Hematopoietic multipotent progenitor cell treated with erythropoietin and hydrocortisone succinate and interleukin-3 and kit ligand, for 17 days (in vitro differentiated cells): ENCODE measurements at places on chromosomes 1 and 21.

- peak; percentile 15 for DNase-seq
Observed at GRCh38 chr1:6523566-6523965, 30.7 kb downstream of the NOL9 start.

DNA sequence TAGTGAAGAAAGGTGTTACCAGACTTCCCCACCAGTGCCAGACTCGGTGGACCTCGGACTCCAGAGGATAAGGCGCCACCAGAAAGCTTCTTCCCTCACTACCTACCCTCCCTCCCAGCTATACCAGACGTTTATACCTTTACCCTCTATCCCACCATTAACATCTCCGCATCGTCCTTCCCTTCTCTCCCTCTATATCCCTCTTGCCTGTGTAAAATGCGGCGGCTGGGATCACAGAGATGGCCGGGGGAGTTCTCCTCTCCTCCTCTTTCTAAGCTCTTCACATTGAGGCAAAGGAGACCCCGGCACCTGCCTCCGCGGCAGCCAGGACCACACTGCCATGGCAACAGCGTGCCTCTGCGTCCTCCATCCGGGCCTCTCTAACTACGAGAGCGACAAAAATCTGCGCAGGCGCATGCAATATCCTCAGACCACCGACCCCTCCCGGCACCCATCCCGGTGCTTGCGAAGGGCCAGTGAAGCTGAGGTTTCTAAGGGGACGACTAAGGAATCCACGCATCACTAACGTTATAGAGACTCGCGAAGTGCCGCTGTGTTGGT is at the start of gene CCDC181:
Gene CCDC181 (minus strand): TSS at position 394 of the 561 bp plus-strand sequence. CDS start 2,547 bp downstream, outside the sequence.
- no peak for DNase-seq

DNA sequence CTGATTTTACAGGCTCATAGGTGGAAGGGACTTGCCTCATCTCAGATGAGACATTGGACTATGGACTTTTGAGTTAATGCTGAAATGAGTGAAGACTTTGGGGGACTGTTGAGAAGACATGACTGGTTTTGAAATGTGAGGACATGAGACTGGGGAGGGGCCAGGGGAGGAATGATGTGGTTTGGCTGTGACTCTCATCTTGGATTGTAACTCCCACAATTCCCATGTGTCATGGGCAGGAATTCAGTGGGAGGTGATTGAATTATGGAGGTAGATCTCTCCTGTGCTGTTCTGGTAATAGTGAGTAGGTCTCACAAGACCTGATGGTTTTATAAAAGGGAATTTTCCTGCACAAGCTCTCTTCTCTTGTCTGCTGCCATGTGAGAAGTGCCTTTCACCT is 20.8 kb downstream of the SCYL3 start:
- DNase-seq: no peak

DNA sequence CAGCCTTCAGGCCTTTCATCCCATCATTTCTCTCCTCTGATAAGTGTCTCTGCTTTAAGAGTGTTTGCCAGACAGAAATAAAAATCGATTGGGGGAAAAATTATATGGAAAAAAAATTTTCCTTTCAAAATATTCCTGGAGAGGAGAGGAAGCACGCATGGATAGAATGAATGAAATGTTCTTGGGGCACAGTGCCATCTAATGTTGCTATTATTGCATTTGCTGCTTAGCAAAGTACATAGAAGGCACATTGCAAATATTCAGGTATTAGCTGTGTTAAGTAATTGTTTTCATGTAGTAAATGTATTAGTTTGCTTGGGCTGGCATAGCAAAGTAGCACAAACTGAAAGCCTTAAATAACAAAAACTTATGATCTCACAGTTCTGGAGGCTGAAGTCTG is 18.1 kb downstream of the B3GALT5 start:
- DNase-seq: no peak

DNA sequence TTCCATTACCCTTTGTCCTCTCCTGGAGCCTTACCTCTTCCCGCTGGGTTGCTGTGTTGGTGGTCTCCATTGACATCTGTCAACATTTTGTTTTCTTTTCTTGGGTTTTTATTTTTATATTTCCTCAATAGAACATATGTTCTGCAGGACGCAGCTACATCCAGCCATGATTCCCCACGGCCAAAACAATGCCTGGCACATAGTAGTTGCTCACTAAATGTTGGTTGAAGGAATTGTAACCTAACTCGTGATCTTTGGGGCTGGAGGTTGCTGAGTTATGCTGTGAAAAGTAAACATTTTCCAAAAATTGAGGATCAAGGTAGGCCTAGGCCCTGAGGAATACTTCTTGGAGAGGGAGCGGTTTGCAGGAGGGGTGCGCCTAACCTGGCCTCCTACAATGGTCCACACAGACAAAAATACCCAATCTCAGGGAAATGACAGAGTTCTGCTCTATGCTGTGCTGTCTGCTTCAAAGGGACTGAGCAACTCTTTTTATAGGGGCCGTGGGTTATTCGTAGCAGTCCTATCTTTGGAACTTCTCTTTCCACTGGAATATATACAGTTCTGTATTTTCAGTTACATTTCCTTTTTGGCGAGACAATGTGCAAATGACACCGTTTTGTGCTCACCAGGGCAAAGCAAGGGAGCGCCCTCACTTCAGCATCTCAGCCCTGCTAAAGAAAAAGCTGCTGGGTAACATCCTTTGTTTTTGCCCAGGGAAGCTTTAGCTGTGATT is 1.4 kb downstream of the PDPN start:
- DNase-seq: no peak

- DNase-seq: no peak
Observed at GRCh38 chr1:22803833-22804232, 93.2 kb downstream of the EPHB2 start.
